ENCODE measurements at places on chromosomes 7 and 10.

DNA sequence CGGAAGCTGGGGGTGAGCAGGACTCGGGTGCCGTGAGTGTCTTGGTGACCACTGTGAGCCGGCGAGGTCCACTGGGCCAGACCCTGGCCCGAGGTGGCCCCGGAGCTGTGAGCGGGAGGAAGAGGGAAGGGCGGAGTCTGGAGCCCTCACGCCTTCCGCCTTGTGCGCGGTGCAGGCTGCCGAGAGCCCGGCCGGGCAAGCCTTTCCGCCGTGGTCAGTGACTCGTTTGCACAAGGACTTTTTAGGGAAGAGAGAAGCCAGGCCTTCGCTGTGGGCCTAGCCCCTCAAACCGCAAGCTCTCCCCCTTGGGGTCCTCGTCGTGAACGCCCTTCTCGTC lies 40.9 kb upstream of the ZNF32 start:
- peak; percentile 41 for DNase-seq

GRCh38 chr7:118202061-118202460 lies 18.1 kb downstream of the LSM8 start:
- no peak for DNase-seq

- DNase-seq: no peak
These were observed 819 bp downstream of the HYCC1 start for GRCh38 chr7:23012908-23013714.

- DNase-seq: no peak
These were observed 284.6 kb upstream of the ANKRD30A start for GRCh38 chr10:36840788-36841187.

DNA sequence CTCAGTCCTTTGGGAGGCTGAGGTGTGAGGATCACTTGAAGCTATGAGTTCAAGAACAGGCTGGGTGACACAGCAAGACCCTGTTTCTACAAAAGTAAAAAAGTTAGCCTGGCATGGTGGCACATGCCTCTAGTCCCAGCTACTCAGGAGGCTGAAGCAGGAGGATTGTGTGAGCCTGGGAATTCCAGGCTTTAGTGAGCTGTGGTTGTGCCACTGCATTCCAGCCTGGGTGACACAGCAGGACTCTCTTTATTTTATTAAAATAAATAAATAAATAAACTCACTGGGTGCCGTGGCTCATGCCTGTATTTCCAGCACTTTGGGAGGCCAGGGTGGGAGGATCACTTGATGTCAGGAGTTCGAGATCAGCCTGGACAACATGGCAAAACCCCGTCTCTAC lies 607.9 kb downstream of the CALN1 start:
- no peak for DNase-seq

- no peak for DNase-seq
These were observed 86.3 kb upstream of the NFE2L3 start for GRCh38 chr7:26065652-26066051.

DNA sequence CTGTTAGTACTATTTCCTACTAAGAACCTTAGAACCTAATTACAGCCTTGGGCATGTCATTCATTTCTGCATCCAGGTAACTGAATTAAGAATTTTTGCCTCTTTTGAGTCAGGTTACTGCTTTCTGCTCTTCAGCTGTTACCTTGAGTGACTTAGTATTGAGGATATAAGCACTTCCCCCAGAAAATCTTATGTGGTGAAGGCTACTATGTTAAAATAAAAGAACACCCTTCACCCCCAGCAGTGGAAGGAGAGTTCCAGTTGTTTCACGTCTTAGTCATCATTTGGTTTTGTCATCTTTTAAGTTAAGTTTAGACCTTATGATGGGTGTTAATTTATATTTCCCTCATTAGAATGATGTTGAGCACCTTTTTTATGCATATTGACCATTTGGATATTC lies 82.8 kb downstream of the GLCCI1 start:
- no peak for DNase-seq

DNA sequence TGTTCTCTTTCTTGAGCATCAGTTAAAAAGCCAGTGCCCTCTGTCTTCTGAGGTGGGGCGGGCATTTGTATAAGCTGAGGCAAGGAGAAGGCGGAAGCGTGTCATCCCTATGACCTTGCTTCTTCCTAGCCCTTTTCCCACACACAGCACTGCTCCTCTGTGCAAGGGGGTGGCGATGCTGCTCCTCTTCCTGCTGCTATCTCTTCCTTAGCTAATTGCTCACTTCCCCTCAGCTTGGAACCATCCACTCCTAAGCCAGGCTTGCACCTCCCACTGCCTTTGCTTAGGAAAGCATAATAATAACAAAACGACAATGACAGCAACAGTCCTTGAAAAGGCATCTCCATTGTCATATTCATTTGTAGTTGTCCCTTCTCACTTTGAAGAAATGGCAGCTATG lies 366.9 kb downstream of the PHTF2 start:
- DNase-seq: no peak

GRCh38 chr10:29608062-29608461 lies 26.7 kb downstream of the SVIL start:
- DNase-seq: no peak

GRCh38 chr10:10149899-10150298 lies 867.8 kb upstream of the CELF2 start:
- no peak for DNase-seq

GRCh38 chr7:132485600-132486273 lies 90.5 kb downstream of the PLXNA4 start:
- DNase-seq: no peak

GRCh38 chr10:17113889-17114540 lies 15.6 kb downstream of the CUBN start:
- peak; percentile 1 for DNase-seq

DNA sequence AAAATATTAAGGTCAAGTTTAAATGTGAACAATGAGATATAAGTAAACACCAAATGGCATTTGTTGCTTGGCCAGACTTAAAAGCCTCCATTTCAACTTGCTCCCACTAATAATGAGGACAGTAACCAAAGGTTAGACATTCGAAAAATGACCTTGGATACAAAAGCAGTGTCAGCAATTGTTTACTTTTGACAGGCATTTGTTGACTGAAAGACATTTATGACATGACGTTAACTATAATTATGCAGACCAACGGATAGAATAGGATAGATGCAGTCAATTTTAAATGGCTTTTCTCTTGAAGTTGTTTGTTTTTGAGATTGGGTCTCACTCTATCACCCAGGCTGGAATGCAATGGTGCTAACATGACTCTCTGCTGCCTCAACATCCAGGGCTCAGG lies 6.3 kb upstream of the WNT16 start:
- DNase-seq: no peak

GRCh38 chr7:158955146-158955870 lies 99.0 kb downstream of the DYNC2I1 start:
- DNase-seq: no peak

DNA sequence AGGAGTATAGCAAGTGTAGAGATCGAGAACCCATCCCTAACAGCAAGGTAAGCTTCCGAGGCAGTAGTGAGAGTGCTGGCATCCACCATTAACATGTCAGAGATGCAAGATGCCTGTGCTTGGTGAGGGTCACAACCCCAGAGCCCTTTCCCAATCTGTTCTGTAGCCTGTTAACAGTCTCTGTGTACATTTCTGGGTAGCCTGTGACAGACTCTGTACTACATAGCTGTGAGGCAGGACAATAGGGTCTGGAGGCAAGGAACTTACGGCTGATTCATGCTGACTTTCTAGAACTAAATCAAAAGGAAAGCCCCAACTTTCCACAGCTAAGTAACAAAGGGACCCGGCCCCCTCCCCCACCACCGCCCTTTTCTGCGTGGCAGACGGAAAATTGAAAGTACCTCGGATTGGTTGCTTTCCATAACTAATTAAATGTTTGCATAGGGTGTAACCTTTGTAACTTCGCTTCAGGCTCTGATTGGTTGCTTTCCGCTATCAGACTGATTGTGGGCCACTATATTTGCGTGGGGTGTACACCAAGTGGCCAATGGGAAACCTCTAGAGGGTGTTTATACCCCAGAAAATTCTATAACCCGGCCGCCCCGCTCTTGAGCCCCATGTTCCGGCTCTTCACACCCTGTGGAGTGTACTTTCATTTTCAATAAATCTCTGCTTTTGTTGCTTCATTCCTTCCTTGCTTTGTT lies 1.4 kb upstream of the TMEM168 start:
- no peak for DNase-seq

DNA sequence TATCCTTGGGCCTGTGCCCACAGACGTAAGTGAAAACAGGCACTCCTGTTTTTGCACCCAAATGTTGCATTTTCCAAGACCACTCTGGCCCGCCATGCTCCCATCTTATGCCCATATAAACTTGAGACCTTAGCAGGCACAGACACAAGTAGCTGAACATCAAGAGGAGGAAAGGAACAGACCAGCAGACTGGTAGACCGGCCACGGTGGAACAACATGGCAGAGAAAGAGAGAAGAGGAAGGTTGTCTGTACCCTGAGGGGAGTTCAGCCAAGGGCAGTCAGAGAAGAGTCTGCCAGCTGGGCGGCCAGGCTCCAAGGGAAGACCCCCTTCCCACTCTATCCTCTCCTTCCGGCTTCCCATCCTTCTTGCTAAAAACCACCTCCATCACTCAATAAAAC lies 85.3 kb downstream of the GPR37 start:
- no peak for DNase-seq

DNA sequence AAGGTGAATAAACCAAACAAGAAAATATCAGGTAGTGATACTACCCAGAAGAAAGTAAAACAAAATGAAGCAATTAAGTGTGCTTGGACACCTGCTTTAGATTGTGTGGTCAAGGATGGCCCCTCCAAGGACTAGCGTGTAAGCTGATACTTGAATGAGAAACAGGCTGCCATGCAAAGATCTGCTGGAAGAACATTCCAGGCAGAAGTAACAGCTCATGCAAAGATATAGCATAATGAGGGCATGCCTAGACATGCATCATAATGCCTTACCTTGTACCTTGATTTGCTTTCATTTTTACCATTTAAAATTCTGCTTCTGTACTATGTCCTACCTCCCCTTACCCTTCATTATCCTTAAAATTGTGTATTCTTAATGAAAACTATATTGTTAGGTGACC lies 74.8 kb upstream of the HDAC9 start:
- no peak for DNase-seq

DNA sequence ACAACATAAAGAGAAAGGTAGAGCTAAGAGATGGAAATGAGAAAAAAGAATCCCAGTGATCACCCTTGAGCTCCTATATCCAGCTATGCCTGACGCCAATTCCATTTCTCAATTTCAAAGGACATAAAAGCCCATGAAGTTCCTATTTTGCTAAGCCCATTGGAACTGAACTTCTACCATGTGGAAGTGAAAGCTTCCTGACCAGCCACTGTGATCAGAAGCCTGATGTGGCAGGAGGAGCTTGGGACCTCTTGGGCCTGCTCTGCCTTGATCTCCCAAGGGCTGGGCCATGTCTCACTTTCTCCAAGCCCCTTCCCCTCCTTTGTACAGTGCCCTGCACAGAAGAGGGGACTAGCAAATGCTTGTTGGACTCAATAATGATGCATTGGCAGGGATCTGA lies 52.7 kb downstream of the PRLHR start:
- DNase-seq: no peak
